ENCODE measurements at places on chromosomes 3 and 15.

- no peak for DNase-seq
Observed at GRCh38 chr3:190077395-190078045, 43.2 kb downstream of the P3H2 start.

DNA sequence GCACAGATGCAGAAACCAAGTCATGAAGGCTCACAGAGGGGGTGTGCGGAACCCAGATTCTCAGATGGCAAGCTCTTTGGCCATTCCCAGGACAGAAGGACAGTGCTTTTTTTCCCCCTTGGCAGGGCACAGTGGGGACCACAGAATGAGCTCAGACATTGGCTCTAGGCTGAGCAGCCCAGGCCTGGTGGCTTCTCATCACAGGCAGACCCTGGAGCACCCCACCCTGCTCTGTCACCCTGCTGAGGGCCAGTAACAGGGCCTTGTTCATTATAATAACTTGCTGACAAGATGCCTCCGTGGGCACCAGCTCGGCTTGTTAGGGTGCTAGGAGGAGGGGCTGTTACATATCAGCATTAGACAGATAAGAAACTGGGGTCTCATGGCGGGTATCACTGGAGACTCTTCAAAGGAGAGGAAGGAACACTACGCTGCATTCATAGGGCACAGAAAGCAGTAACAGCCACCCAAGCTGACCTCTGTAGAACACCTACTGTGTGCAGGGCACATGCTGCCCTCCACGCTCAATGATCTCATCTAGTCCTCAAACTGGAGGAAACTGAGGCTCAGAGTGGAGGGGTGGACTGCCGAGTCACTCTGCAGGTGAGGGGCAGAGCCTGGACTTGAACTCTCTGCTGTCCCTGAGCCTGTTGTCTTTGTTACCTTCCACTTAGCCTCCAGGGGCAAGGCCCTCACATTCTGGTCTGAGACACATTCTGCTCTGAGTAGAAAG lies 69.9 kb upstream of the SEC13 start:
- no peak for DNase-seq

DNA sequence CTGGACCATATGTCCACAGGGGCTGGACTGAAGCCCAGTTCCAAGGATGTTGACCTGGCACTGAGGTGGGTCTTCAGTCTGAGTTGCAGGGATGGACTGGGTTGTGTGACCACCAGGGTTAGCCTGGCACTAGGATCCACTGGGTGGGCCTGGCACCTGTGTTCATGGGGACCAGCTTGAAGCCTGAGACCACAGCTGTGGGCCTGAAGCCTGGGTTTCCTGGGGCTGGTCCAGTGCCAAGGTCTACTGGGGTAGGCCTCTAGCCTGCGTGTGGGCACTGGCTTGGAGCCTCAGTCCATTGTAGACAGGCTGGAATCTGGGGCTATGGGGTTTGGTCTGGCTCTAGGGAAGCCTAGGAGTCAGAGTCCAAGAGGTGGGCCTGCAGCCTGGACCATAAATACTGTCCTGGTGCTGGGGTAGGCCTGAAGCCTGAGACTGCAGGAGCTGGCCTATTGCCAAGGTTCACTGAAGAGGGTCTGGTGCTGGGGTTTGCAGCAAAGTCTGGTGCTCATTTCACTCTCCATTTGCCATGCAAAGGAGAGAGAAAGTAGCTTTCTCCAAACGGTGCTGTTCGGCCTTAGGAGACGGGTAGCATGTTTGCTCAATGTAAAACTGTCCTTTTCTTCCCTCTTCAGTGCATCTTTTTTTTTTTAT lies 51.2 kb upstream of the TBC1D5 start:
- DNase-seq: no peak

DNA sequence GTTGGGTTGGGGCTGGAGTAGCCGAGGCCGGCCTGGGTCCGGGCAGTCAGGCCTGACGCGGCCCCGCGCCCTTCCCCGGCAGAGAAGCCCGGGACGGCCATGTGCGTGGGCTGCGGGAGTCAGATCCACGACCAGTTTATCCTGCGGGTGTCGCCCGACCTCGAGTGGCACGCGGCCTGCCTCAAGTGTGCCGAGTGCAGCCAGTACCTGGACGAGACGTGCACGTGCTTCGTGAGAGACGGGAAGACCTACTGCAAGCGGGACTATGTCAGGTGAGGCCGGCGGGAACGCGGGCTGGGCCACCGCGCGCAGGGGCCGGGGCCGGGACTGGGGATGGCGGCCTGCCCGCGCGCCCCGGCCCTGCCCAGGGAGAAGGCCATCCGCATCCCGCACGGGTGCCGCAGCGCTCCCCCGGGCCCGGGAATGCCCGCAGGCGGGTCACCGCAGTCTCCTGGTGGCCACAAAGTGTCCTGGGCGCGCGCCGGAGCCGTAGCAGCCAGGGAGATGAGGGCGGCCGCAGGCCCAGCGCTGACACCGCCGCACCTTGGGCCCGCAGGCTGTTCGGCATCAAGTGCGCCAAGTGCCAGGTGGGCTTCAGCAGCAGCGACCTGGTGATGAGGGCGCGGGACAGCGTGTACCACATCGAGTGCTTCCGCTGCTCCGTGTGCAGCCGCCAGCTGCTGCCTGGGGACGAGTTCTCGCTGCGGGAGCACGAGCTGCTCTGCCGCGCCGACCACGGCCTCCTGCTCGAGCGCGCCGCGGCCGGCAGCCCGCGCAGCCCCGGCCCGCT lies 1.3 kb downstream of the ISL2 start:
- no peak for DNase-seq

Data from endothelial cell of umbilical vein (primary cell).